ENCODE measurements at places on chromosomes 1 and 21.

GRCh38 chr1:25360596-25361581, 22.8 kb downstream of the TMEM50A start:
- no peak for DNase-seq

DNA sequence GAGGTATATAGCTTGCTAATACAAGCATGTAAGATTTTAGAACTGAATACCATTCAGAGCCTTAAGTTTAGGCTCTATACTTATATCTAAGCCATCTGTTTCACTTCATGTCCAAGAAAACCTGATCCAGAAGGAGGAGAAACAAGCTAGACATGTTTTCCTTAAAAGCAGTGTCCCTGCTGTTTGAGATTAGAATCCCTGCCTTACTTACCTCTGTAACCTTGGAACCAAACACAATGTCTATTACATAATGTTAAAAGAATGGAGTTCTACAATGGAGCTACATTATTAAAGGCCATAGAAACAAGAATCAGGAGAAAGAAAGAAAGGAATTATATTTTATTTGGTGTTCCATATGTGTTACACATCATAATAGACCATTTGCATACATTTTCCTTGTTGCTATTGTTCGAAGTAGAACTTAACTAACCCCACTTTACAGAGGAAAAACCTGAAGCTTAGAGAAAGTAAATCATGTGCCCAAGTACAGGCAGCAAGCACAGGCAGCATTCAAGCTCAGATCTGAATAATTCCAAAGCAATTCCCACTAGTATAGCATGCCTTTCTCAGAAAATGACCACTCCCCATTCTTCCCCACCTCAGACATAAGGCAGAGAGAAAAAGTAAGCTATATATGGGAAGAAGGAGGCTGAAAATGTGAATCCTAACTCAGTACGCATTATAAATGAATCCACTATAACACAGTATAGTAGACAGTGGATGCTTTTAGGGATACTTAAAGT, 380.1 kb upstream of the SPAG17 start:
- no peak for DNase-seq

- DNase-seq = no peak
These were observed 61.1 kb downstream of the SDC3 start for GRCh38 chr1:30847358-30847972.

DNA sequence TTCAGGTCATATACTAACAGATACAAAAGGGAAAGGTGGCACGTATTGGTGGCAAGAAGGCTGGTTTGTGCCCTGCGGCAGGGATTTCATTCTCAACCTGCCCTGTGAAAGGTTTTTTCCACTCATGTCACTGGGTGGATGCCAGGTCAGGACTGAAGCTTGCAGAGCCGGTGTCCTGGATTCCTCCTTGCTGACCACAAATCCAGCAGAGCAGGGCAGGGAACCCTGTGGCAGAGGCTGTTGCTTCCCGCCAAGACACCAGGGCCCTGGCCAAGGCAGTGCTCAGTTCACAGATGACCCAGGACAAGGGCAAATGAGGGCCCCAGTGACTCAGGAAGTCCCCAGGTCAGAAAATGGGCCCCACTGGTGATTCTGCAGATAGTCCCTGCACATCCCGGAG, 16.4 kb downstream of the BSND start:
- no peak for DNase-seq

DNA sequence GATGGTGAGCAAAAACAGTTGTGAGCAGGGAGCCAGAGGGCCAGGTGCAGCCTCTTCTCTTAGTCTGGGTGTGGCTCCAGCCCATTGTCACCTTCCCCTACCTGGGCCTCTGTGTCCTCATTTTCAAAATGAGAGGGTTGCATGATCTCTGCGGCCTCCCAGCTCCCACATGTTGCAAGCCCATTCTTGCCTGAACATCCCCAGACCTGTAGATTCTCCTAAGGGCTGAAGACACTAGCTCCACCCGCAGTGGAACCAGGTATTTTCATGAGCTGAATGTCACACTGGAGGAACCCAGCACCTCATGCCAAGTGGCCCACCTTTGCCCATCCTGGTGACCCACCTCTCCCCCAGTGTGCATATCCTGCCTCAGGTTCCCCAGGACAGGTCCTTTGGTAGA, 12.3 kb downstream of the IKBKE start:
- DNase-seq = no peak

DNA sequence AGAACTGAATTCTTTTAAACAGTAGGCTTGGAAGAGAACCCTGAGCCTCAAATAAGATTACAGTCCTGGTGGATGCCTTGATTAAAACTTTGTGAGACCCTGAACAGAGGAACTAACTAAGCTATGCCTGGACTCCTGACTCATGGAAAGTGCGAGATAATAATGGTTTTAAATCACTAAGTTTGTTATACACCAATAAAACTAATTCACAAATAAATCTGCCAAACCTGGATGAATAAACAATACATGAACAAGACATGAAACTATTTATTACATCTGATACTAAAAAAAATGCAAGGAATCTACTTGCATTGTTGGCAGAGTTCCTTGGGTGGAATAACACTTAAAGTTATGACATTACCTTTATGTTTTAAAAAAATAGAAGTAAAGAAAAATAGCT, 118.4 kb downstream of the PIGK start:
- no peak for DNase-seq

DNA sequence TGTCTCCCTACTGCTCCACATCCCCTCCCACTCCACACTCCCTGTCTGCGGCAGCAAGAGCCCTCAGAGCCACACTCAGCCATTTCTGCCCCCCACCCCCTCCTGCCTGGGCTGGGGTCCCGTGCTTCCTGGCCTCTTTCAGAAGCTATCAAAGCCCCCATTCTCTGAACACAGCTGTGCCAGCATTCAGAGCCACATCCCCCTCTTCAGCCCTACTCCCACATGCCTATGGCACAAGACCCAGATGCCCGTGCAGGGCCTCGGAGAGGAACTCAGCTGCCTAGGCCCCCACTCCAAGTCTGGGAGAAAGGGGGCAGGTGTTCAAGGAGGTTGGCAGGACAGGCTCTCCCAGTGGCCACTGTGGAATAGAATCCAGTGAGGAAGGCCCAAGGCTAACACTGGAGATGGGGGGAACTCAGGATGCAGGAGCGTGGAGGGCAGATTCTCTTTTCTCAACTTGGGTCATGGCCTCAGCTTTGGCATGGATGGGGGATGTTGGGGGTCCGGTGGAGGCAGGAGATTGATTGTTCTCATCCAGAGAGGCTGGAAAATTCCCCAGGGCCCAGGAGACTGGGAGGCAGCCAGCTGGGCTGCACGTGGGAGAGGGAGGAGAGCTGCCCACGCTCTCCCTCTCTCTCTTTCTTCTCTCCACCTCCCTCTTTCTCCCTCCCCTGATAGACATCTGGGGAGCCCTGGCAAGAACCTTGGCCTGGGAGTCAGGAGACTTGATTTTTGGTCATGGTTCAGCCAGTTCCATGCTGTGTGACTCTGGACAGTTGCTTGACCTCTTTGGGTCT, 3.5 kb upstream of the BCAN start:
- DNase-seq = no peak

- DNase-seq = no peak
These were observed 115.1 kb downstream of the RABGAP1L start for GRCh38 chr1:174274452-174274851.

Measured in NCI-H2081 treated with DMSO at 0.1 percent for 48 hours (cell line).